Activated T-cell treated with anti-CD3 and anti-CD28 coated beads, Interleukin-2, amount 50 U/mL, for 48 hours (primary cell): ENCODE measurements at places on chromosomes 1 and 21.

- DNase-seq: no peak
Measured at GRCh38 chr1:95041491-95042165, 31.1 kb downstream of the ALG14 start.

- no peak for DNase-seq
Measured at GRCh38 chr1:231070758-231071444, 30.8 kb upstream of the FAM89A start.

GRCh38 chr1:28927266-28927647 is 12.9 kb downstream of the EPB41 start:
- DNase-seq: no peak

DNA sequence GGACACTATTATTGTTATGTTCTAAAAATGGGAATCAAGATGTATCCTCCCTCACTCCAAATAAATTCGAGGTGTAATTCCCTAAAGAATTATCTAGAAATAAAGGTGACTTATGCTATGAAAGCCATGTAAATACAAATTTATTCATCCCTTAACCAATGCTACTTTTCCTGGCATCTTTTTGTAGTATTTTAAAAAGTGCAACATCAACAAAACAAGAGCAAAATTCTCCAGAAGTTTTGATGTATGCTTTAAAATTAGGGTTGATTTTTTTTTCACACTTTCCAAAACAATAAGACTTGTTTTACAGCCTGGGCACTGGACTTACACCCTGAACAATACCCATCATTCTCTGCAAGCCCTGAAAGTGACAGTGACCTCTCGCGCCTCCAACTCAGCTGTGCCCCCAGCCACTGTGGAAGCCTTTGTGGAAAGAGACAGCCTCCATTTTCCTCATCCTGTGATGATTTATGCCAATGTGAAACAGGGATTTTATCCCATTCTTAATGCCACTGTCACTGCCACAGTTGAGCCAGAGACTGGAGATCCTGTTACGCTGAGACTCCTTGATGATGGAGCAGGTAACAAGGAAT is 21.4 kb upstream of the CLCA1 start:
- DNase-seq: no peak

GRCh38 chr1:66300972-66301451 is 232.9 kb upstream of the SGIP1 start:
- DNase-seq: no peak

DNA sequence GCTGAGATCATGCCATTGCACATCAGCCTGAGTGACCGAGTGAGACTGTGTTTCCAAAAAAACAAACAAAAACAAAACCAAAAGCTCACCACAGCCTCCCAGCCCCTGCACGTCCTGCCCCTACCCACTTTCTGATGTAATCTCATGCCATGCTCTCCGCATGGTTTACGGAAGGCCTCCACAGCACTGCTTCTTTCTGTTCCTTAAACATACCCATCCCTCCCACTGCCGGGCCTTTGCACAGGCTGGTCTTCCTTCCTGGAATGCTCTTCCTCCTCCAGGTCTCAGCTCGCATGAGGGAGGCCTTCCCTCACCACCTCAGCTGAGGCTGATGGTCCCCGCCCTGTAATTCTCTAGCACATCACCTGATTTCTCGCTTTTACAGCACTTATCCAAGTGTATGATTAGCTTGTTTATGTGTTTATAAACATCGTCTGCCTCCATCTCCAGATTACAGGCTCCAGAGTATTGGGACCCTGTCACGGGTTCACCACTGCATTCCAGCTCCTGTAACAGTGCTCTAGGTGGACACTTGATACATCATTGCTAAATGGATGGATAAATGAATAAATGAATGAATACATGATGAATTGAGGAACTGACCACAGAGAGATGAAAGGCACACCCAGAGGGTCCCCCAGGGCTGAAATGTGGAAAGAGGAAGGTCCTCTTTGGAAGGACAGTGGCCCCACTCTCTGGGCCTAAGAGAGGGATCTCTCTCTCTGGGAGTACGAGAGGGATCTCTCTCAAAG is 22.1 kb downstream of the TCEA3 start:
- no peak for DNase-seq

GRCh38 chr21:32138658-32139057 is 140.2 kb downstream of the MIS18A start:
- no peak for DNase-seq

- no peak for DNase-seq
Measured at GRCh38 chr1:92759361-92759760, 25.5 kb downstream of the EVI5 start.

DNA sequence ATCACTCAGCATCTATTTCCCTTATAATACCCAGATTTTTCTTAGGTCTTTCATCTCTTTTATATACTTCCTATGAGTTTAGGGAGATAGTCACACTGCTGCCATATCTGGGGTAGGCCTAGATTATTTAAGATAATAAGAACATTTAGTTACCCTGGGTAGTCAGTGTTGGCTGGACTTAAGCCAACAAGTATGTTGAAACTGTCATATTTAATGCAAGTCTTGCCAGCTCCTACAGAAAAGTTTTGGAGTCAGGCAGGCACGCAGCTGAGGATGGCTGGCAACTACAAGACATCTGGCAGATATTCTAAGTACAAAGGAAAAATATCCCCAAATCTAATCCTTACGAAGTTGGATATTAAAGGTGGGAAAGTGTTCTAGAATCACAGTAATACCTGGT is 19.2 kb upstream of the DEPDC1 start:
- no peak for DNase-seq

GRCh38 chr1:39538531-39539251 is 37.9 kb downstream of the PABPC4 start:
- no peak for DNase-seq

GRCh38 chr1:241507189-241507863 is 12.2 kb downstream of the FH start:
- no peak for DNase-seq

DNA sequence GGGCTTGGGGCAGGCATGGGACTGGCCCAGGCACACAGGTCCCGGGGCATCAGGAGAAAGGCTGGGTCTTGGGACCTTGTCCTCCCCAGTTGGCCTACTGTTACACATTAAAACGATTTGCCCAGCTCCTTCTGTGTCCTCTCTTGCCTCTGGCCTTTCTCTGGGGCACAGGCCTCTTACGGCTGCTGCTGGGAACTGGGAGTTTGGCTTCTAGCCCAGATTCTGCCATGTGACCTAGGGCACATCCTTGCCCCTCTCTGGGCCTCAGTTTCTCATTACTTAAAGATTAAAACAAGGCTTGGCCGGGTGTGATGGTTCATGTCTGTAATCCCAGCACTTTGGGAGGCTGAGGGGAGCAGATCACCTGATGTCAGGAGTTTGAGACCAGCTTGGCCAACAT is 14.0 kb downstream of the KDF1 start:
- no peak for DNase-seq

DNA sequence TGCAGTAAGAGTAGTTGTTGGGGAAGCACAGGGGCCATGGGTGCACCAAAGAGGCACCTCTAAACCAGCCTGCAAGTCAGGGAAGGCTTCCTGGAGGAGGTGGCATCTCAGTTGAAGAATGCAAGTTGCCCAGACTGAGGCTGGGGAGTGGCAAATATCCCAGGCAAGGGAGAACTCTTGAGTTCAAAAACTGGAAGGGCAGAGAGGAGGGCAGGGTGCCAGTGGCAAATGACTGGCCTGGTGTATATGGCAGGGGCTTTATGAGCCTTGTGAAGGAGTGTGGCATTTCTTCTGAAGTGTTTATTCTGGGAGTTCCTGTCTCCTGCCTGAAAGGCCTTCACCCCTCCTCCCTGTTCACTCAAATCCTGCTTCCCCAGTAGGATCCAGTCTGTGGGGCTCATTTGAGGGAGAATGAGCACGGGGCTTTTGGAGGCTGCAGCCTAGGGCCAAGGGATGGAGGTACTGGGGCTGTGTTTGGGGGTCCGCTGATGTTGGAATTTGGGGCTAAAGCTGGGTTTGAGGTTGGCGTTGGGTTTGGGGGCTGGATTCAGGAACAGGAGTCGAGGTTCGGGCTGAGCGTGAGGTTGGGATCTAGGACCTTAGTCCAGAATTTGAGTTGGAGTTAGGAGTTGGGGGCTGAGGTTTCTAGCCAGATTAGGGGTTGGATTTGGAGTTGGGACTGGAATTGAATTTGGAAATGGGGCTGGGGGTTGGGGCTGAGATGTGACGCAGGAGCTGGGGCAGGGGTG is at the start of gene TMEM125:
TMEM125 (plus strand) TSS at position 357 of the 749 bp plus-strand sequence. CDS start 2,740 bp downstream, outside the sequence.
- DNase-seq: no peak

DNA sequence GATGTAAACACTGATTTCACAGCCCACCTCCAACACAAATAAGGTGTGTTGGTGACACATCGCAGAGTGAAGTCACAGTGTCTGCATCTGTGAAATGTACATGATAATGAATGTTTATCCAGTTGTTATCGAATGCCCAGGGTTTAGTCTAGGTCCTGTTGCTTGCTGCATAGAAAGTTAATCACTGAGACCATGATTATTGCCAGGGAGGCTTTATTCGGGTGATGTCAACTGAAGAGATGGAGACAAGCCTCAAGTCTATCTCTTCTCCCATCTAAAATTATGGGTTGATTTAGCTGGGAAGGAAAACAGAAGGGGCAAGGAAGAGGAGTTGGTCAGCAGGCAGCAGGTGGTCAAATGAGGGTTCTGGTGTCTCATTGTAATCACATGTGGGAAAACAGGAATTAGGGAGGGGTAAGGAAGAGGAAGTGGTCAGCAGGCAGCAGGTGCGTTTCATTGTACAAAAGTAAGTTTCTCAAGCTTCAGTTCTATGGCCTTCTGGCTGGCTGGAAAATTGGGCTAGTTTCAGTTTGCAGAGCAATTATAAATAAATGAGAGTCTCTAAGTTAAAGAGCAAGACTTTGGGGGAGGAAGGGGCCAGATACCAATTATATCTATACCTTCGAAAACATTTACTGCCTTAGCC is 146.3 kb upstream of the DNAH14 start:
- DNase-seq: no peak

DNA sequence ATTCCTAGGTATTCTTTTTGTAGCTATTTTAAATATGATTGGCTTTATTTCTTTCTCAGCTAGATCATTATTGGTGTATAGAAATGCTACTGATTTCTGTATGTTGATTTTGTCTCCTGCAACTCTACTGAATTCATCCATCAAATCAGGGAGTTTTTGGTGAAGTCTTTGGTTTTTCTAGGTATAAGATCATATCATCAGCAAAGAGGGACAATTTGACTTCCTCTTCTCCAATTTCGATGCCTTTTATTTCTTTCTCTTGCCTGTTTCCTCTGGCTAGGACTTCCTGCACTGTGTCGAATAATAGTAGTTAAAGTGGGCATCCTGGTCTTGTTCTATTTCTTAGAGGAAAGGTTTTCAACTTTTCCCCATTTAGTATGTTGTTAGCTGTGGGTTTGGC is 27.5 kb upstream of the PRKACB start:
- no peak for DNase-seq
